ENCODE measurements at places on chromosomes 12 and 14.

DNA sequence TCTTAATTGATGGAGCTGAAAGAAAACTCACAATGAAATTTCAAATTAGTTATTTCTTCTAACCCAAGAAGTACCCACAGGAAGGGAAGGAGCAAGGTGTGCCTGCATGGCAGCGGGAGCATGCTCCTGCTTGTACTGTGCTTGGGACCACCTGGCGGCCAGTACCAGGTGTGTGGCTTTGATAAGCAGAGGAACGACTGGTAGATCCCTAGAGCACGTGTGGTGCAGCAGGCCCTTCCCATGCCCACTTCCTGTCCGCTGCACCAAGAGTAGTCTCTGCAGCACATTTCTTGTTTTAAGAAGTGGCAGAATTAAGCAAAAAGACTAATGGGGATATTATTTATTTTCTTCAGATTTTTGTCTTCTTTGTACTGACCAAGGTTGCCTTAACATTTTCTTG lies 122.3 kb upstream of the ATF1 start:
- DNase-seq = peak; percentile 26

DNA sequence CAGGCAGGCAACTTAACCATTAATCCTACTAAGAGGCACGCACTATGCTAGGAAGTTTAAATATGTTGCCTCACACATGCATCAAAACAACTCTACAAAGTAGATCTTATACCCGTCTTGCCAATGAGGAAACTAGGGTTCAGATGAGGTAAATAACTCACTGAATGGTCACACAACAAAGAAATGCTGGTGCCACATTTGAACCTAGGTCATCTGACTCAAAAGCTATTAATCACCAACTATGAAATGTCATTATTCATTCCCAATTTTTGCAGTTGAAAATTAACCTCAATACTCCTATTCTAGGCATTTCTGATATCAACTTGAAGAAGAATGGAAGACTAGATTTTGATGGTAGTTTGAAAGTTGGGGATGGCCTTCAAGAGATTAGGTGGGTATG lies 2.8 kb upstream of the PYROXD1 start:
- DNase-seq = no peak

GRCh38 chr14:42353315-42353714 lies 746.6 kb downstream of the LRFN5 start:
- no peak for DNase-seq

DNA sequence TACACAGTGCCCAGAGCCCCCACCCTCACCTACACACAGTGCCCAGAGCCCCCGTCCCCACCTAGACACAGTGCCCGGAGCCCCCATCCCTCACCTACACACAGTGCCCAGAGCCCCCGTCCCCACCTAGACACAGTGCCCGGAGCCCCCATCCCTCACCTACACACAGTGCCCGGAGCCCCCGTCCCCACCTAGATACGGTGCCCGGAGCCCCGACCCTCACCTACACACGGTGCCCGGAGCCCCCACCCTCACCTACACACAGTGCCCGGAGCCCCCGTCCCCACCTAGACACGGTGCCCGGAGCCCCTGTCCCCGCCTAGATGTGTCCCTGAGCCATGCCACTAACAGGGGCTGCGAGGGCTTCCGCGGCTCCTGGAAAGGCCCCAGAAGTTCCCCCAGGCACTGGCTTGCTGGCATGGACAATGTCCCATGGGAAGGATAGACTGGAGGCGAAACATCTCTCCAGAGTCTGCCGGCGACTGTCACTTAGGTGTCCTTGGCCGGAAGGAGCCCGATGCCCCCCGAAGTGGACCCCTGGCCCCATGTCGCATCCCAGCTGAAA lies 146.0 kb downstream of the PIWIL1 start:
- no peak for DNase-seq

DNA sequence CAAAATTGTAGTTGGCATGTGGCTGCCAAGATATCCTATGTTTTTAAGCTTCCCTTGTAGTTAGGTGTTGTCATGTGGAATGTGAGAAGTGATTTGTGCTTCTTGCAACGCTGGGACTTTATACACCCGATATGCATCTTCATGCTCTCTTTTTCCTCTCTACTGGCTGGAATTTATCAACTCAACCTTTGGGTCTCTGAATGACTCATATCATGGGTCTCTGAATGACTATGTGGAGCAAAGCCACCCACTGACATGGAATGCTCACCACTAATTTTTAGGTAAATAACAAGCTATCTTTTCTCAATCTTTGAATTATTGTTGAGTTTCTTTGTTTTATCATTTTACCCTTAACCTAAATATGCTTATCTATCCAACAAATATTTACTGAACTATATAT lies 144.6 kb downstream of the ATP23 start:
- DNase-seq = no peak

DNA sequence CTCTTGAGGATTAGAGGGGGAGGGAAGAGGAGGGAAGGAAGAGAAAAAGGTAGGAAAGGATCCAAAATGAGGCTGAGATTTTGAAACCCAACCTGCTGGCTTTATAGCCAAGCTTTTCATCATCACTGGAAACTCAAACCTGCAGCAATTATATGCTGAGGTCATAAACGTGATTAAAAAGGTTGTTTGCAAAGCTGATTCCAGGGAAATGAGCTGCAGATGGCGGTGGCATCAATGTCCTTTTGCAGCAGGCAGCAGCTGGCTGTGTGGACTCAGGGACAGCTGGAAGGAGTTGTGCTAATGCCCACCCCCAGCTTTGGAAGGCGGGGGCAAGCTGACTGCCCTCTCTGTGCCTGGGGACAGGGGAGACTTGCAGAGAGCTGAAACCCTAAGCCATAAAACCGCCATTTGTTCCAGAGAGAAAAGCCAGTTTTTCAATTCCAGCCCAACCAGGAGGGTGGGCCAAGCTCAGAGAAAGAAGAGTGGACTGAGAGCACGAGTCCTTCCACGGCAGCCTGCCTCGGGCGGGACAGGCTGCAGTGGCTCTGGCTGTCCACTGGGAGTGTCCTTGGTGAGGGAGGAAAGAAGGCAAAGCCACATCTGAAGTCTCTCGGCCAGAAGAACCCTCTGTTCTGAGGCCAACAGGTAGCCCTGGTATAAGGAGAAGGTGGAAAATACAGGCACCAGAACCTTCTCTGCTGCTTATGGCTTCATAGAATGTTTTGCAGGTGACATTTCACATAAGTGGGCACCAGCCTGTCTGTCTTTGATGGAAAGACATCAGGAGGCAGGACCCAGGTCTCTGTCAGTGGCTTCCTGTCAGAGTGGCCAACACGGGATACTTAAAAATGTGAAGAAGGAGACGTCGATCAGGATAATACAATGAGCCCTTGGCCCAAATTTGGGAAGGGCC lies 90.7 kb downstream of the SINHCAF start:
- peak; percentile 47 for DNase-seq

GRCh38 chr14:104868811-104869572 lies 3.9 kb downstream of the CEP170B start:
- DNase-seq = no peak

- no peak for DNase-seq
Measured at GRCh38 chr14:35292770-35293561, 784 bp downstream of the PSMA6 start.

GRCh38 chr12:67390273-67390672 lies 121.1 kb downstream of the CAND1 start:
- no peak for DNase-seq

DNA sequence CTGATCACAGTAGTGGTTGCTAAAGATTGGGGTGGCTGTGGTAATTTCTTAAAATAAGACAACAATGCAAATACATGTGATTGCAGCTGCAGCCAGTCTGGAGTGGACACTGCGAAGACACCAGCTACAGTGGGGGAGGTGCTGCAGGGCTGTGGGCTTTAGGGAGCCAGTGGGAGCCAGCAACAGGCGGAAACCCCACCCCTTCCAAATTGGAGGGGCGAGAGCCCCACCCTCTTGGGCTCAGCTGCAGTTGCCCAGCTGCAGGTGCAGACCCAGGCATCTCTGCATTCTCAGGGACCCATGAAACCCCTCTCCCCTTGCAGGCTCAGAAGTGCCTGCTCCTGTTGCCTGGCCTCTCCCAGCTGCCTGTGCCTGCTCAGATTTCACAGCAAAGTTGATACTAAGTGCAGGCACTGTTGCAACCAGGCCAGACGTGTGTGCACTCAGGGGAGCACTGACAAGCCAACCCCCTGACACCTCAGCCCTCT lies 104.8 kb downstream of the MYF5 start:
- peak; percentile 87 for DNase-seq

- DNase-seq = no peak
Measured at GRCh38 chr12:31627456-31628054, 31.9 kb upstream of the ETFBKMT start.

Data from NCI-H510A (cell line).